ENCODE measurements at places on chromosomes 3 and 15.
A peak's percentile ranks its signal among the peaks of the same experiment; 100 is the strongest.

DNA sequence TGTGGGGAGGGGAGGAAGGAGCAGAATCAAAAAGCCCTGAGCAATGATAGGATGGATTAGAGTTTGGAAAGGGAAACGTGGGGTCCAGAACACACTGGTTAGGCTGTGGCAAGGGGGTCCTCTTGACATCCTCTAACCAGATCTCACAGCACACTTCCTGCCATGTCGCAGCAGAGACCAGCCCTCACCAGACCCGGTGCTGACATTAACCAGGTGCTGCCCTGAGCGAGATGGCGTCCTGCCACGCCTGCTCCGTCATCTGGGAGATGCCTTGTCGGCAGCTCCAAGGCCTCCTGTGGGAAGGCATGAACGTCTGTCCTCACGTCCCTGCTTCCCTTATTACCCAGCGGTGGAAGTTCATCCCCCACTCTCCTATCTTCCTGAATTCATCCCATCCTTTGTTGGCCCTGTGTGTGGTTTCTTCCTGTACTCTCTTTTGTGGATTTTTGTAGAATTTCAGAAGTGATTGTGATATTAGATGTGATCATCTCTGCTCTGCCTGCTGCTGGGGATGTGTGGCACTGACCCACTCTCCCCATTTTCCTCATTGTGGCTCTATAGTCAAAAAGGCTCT, 29.4 kb upstream of the MYZAP start:
- DNase-seq, result no peak

GRCh38 chr15:40146037-40146436, 14.8 kb upstream of the BUB1B start:
- DNase-seq, result no peak

- DNase-seq, result no peak
These were observed 6.3 kb downstream of the EFCAB12 start for GRCh38 chr3:129421988-129422745.

GRCh38 chr3:159929171-159930141, 59.2 kb upstream of the IL12A start:
- DNase-seq, result no peak

DNA sequence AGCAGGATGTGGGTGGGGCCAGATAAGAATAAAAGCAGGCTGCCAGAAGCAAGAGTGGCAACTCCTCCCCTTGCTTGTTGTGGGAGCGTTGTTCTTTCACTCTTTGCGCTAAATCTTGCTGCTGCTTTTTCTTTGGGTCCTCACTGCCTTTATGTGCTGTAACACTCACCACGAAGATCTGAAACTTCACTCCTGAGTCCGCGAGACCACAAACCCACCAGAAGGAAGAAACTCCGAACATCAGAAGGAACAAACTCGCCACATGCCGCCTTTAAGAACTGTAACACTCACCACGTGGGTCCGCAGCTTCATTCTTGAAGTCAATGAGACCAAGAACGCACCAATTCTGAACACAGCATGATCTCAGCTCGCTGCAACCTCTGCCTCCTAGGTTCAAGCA, 72.9 kb downstream of the IL12A start:
- no peak for DNase-seq

GRCh38 chr15:70604666-70605315, 158.6 kb downstream of the UACA start:
- no peak for DNase-seq

- DNase-seq, result no peak
These were observed 389.8 kb upstream of the RARB start for GRCh38 chr3:25038271-25038670.

DNA sequence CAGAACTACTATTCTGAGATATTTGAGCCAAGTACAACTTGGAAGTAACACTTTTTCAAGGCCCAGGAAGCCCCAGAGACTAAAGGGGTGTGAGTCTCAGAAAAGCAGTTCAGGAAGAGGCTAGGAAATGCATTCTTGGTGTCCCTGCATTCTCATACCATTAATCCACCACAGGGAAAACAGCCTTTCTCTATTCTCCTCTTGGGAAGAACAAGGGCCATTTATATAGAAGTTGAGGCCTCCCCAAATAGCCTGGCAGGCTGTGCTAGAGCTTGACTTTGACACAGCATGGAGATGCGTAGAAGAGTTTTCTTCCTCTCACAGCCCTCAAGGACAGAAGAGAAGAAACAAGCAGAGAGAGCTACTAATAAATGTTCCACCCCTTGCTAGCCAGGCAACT, 5.5 kb upstream of the NR2C2 start:
- DNase-seq, result no peak

- no peak for DNase-seq
These were observed 9.2 kb upstream of the FNDC3B start for GRCh38 chr3:172030181-172030580.

DNA sequence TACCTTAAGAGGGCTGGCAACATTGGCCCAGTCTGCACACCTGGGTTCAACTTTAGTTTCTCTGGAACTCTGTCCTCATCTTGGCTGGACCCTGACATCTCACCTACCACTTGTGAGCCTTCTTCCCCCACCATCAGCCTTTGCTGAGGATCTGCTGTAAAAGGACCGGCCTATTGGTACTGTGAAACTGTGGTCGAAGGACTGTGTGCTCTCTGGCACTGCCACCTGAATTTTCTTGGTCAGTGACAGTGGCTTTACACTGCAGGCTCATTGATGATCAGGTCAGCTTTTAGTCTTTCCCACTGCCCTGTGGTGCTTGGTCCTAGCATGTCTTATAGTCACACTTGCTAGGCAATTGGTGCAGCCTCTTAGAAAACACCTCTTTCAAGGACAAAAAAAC, 86.9 kb downstream of the PEX5L start:
- DNase-seq, result no peak

- DNase-seq, result no peak
These were observed 9.6 kb downstream of the EMC3 start for GRCh38 chr3:9976721-9977709.

GRCh38 chr3:66836363-66837152, 161.5 kb upstream of the KBTBD8 start:
- no peak for DNase-seq

GRCh38 chr3:180287703-180288102, 251.0 kb upstream of the PEX5L start:
- DNase-seq, result no peak

GRCh38 chr3:146078031-146078430, 83.0 kb downstream of the PLOD2 start:
- no peak for DNase-seq

- DNase-seq, result no peak
These were observed 8.8 kb downstream of the BSN start for GRCh38 chr3:49563040-49563578.

DNA sequence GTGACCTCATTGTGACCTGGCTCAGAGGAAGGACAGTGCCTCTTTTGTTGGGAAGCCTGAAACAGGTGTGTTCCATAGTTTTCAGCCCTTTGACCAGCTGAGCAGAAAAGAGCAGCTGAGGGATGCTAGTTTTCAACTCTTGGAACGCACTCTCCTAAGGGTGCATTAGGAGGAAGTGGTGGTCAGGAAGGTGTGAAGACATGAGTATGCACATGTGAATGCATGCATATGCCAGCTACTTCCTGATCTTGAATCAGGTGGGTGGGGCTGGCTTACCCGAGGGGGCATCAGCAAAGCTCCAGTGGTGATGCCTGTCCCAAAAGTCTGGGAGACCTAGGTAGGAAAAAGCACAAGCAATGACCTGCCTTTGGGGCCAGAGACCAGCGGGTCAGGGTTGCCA, 23.3 kb upstream of the CEMIP start:
- no peak for DNase-seq

DNA sequence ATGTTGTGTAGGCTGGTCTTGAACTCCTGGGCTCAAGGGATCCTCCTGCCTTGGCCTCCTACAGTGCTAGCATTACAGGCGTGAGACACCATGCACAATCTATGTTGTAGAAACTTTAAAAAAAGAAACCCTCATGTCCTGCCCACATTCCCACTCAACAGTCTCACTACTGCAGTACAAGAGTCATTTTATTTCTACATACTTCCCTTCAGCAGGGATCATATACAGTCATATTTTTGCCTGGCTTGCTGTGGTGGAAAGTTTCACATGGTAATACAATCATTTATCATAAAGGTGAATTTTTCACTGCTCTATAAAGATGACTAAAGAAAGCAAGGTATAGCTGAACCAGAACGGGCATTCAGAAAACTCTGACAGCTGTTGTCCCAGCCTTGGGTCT, 53.8 kb upstream of the PIK3CB start:
- no peak for DNase-seq

DNA sequence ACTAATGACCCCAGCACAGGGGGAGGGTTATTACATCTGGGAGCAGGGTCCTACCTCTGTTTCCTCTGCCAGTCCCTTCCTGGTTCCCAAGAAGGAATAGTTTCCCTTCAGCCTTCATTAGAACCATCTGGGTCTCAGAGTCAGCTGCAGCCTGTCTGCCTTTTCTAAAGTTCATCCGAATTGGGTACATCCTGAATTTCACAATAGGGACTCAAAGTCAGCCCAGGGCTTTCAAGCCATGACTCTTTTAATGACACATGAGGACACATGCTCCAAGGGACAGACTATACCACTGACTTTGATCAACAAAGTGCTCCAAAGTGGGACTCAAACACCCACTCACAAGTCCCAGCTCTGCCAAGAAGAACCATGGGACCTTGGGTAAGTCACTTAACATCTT, 12.7 kb upstream of the CRABP1 start:
- no peak for DNase-seq

DNA sequence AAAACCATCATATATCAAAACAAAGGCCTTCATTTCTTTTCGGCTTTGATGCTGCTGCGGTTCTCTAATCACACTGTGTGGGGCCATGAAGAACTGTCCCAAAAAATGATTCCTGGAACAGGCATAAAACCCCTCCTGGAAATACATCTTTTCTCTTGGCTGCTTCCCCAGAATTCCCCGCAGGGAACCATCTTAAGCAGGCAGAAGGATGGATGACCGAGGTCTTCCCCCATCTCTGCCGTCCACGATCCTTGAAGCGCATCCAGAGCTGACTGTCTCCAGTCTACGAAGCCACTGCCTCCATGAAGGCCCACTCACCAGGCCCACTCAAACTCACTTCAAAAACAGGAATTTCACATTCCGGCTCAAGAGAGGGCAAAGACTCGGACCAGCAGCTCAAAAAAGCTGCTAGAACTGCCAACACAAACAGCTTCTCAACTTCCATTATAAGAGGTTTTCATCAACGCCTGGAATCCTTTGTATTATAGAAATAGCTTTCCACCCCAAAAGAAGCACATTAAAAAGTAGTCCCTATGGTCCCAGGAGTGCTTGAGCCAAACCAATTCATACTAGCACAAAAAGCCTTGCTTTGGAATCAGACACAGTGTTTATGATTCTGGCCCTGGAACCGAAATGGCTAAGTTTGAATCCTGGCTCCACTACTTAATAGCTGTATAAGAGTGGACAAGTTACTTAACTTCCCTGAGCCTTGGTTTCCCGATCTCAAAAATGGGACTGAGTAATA, 487.5 kb upstream of the WNT5A start:
- no peak for DNase-seq

- DNase-seq, result peak; percentile 54
These were observed 1.4 kb downstream of the FOXP1 start for GRCh38 chr3:71582036-71582611.

GRCh38 chr3:128735884-128736283, 9.9 kb downstream of the RAB7A start:
- DNase-seq, result no peak

DNA sequence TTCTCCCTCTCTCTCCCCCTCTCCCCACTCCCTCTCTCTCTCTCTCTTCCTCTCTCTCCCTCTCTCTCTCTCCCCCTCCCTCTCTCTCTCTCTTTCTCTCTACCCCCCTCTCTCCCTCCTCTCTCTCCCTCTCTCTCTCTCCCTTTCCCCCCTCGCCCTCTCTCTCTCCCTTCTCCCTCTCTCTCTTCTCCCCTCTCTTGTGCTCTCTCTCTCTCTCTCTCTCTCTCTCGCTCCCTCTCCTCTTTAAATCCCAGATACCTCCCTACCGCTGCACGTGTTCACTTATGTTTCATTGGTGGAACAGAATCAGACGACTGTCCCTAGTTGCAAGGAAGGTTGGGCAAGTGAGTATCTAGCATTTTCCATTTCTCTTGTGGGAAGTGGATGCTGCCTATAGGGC, 166.5 kb downstream of the EBLN2 start:
- no peak for DNase-seq

GRCh38 chr15:74646480-74646879, 30.8 kb downstream of the CLK3 start:
- no peak for DNase-seq
